ENCODE measurements at places on chromosomes 1 and 21. TPM values are rescaled to one million over a fixed set of nuclear protein-coding genes. Genes with fewer than 3 reads are reported as not detected.

The SYDE2 gene
- 3.9 TPM for total RNA-seq

The MMEL1 gene
- not detected for total RNA-seq

The GPR37L1 gene
- total RNA-seq, result not detected

The AMY2B gene
- 4.6 TPM for total RNA-seq

The CD2 gene
- total RNA-seq, result not detected

The ITLN2 gene
- not detected for total RNA-seq

The WNT4 gene
- 1.1 TPM for total RNA-seq

The SPRR1A gene
- not detected for total RNA-seq

The C1orf232 gene
- total RNA-seq, result not detected

The RAB29 gene
- total RNA-seq, result 18.0 TPM

The RXFP4 gene
- total RNA-seq, result not detected

The EXTL1 gene
- total RNA-seq, result 0.60 TPM

The ETNK2 gene
- 12.7 TPM for total RNA-seq

The MSH4 gene
- 0.17 TPM for total RNA-seq

The KRTAP10-5 gene
- total RNA-seq, result not detected

All from pericardium fibroblast (primary cell).